ENCODE measurements at places on chromosomes 11 and 22.

GRCh38 chr22:23000657-23001347 lies 69.5 kb upstream of the GNAZ start:
- DNase-seq = no peak

DNA sequence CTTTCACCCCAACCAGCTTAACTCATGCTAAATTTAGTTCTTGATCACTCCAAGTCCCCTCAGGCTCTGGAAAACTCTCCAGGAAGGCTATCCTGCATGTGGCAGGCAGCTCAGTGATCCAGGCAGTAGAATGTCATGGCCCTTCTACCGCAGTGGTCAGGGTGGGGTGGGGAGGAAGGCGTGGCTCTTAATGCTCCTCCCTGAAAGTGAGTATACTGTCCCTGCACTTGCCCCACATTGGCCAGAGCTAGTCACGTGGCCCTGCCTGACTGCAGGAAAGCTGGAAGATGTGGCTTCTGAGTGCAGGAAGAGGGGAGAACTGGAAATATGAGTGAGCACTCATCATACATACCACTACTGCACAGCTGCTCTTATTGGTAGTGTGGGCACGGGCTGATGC lies 102.1 kb downstream of the GRAMD1B start:
- DNase-seq = no peak

DNA sequence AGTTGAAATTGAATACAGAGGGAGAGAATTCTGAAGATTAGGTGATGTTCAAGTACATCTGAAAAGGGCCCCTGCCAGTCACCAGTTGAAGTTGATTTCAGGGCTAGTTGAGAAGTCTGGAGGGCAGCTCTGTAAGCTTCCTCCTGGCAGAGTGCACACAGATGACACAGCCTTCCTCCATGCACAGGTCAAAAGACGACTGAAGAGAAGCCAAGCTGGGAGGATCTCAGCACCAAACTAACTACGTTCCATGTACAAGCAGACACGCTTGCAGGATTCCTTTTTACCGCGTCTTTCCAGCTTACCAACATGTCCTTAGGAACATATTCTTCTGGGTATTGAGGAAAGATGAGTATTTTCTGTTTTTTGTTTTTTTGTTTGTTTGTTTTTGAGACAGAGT lies 7.9 kb downstream of the BARX2 start:
- DNase-seq = no peak

- DNase-seq = no peak
Observed at GRCh38 chr11:112004389-112004788, 20.8 kb upstream of the DLAT start.

DNA sequence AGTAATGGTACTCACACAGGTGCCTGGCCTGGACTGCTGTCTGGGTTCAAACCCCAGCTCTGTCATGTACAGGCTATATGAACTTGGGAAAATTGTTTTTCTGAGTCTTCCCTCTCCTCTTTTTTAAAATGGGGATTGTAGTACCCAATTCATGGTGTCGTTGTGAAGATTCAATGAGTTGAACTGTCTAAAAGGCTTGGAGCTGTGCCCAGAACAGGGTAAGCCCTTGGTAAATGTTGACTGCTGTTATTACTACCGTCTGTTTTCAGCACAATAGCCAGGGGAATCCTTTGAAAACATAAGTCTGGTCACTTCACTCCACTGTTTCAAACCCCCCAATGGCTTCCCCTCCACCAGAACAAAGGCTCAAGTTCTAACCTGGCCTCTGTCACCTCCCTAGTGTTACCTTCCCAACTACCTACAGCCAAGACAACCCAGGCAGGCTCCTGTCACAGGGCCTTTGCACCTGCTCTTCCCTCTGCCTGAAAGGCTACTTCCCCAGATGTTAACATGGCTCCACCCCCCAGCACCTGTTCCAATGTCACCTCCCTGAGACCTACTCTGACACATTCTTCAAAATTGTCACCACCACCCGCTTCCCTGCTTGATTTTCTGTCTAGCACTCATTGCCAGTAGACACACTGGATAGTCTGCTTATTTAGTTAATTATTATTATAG lies 152.8 kb downstream of the CHST1 start:
- DNase-seq = peak; percentile 36

DNA sequence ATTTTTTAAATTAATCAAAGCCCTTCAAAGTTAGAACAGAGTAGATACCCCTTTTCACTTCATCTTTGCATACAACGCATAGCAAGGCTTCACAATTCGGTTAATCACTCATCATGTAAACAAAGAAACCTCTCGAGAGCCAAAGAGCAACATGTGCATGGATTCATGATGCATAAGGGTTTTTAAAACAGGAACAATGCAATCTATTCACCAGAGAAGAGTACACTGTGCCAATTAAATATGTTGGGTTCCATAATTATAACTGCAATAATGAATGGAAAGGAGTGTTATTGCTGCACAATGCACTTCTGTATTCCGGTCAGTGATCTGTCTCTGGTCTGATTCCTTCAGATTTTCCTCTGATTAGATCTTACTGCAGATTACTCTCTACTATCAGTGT lies 45.3 kb downstream of the CADM1 start:
- no peak for DNase-seq

- DNase-seq = peak; percentile 96
Observed at GRCh38 chr11:58578136-58578634, 678 bp upstream of the ZFP91 start.
